ENCODE measurements at places on chromosomes 13 and 19.

GRCh38 chr19:18117692-18118378 is 20.3 kb downstream of the MAST3 start:
- DNase-seq: peak; percentile 98

DNA sequence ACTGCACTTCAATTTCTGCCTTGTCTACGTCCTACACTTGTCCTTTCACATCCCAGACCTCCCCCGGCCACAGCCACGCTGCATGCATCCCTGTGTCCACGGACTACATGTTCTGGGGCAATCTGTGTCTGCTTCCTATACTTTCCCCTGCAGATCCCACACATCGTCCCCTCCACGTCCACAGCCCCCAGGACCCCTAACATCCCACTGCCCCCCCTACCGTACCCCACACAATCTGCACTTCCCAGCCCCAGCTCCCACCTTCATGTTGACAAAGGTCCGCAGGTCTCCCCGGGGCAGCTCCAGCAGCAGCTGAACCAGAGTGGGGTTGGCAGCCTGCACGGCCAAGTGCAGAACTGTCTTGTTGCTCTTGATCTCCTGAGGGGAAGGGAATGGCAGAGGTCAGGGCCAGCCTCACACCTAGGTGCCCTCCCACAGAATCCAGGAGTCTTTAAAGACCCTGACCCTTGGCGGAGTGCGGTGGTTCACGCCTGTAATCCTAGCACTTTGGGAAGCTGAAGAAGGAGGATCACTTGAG is 10.2 kb downstream of the NFKBID start:
- DNase-seq: no peak

DNA sequence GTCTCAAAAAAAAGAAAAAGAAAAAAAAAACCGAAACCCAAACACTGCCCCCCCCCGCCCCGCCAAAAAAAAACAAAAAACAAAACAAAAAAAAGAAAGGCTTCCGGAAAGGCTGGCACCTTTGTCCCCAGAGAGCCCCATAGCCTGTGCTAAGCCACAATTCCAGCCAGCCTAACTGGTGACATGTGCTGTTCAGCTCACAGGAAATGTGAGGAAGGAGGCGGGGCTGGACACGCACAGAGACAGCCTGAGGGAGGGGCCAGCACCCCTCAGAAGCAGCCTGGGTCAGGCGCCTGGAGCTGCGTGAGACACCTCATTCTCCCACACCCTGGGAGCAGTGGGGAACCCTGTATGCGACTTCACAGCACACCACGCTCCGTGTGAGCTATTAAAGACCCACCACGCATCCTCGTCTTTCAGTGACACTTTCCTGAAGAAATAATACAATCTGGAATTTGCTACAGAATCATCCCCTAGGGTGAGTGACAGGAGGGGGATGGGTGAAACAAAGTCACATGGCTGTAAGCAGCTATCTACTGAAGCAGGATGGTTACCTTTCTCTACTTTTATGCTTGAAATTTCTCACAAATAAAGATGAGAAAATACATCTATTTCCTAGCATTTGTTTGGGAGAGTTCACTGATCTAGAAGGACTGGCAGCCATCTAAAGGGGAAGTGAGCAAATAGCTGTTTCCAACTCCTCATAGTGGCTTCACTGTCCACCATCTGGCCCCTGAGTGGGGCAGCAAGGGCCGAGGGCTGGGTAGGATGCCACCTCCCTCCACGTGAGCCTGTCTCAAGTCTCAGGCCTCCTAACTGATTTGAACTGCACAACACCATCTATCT is 12.3 kb upstream of the SLC35E1 start:
- peak; percentile 95 for DNase-seq

DNA sequence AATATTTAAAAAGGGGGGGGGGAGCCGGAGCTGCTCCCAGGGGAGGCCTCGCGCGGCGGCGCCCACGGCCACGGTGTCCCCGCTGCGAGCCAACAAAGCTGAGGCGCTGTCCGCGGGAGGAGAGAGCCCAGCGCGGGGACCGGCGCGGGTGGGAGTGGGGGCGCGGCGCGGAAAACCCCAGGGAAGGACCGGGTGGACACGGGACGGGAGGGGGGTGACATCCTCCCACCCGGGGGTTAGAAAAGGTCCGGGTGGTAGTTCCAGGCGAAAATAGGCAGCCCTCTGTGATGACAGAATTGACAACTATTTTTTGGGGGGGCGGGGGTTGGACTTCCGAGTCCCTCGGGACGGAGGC is 11.1 kb upstream of the SOX1 start:
- DNase-seq: no peak

DNA sequence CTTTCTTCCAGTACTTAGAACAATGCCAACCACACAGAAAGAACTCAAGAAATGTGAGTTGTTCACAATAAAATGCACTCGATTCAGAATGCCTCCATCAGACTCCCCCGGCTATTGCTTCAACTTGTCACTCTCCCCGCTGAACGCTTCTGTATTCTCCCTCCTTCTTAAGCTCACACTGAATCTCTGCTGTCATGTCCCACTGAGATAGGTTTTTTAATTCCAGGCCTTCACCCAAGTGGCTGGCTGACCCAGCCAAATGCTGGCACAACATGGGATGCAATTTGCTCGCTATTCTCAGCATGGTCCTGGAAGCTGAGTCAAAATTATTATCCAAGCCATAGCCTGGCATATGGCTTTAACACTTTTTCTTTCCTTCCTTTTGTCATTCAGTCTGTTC is 76.8 kb upstream of the SERP2 start:
- no peak for DNase-seq

DNA sequence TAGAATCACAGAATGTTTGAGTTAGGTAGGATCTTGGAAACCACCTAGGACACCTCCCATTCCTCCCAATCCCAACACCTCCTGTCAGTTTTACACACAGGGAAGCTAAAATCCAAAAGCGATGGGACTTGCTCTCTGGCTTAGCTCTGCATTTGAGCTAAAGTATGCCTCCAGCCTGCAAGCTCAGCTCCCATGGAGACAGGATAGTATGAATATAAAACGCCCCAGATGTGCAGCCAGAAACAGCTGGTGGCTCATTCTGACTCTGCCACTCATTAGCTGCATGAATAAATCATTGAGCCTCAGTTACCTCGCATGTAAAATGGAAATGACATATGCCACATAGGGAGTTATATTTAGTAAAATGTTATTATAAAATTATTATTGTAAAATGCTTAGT is 336.0 kb downstream of the SUCLA2 start:
- DNase-seq: no peak

- DNase-seq: peak; percentile 13
These were observed at the start of gene ZNF536 for GRCh38 chr19:30371960-30372824. TSS of gene ZNF536 (plus strand) at chr19:30372384. CDS start at chr19:30443563, 71,179 bp downstream.

GRCh38 chr19:9046694-9047093 is 36.5 kb upstream of the MUC16 start:
- DNase-seq: no peak

GRCh38 chr13:106696140-106696539 is 128.2 kb upstream of the ARGLU1 start:
- no peak for DNase-seq

DNA sequence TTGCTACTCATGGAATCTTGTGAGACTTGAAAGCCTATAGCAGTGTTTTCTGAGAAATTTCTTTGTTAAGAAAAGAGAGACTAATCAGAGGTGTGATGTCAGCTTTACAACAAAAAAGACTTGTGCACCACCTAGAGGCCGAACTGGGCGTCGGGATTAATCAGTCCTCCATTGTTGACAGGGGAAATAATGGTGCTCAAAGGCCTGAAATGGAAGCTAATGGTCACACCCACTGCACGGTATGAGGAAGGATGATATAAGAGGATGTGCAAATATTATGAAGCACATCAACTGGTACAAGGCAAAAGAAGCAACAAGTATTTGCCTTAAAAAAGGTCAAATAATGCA is 480.2 kb upstream of the MIR17HG start:
- no peak for DNase-seq

- DNase-seq: no peak
These were observed 172.2 kb downstream of the OLFM4 start for GRCh38 chr13:53200498-53201453.

- no peak for DNase-seq
These were observed 10.6 kb upstream of the ZNF556 start for GRCh38 chr19:2856457-2857050.

GRCh38 chr13:76758257-76758656 is 127.9 kb downstream of the KCTD12 start:
- DNase-seq: no peak

GRCh38 chr19:14514215-14514863 is 3.9 kb downstream of the DNAJB1 start:
- no peak for DNase-seq

DNA sequence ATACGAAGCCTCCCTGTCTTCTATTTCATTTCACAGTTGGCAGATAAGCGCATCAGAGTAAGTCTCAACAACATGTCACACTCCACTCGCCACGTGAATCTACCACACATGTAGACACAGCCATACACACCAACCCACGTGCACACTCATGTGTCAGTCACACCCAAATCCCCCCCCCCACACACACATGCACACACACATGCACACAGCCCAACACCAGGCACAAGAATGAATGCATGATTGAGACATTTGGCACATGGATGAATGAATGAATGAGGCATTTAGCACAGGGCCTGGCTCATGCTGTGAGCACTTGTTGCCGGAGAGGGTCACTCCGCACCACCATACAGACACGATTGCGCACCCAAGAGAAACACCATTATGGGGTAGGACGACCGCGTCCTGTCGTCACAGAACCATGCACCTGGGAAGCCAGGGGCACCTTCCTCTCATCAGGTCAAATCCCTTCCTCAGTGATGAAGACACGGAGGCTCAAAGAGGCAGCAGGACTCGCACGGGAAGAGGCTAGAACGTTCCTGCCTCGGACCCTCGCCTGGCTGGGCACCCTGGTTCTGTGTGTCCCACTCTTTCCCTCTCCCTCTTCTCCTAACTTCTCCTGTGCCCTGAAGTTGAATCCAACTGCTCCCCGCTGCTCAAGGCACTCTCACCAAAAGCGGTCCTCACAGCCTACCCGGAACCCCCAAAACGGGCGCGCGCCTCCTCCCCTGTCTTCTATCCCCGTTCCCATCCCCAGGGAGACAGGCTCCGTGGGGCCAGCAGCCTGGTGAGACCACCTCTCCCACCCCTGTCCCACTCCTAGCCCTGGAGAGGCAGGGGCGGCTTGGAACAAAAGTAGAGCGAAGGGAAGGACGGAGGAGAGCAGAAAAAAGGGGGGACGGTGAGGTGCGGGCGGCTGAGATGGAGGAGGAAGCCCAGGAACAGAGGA is 1.3 kb downstream of the MEIS3 start:
- DNase-seq: no peak

DNA sequence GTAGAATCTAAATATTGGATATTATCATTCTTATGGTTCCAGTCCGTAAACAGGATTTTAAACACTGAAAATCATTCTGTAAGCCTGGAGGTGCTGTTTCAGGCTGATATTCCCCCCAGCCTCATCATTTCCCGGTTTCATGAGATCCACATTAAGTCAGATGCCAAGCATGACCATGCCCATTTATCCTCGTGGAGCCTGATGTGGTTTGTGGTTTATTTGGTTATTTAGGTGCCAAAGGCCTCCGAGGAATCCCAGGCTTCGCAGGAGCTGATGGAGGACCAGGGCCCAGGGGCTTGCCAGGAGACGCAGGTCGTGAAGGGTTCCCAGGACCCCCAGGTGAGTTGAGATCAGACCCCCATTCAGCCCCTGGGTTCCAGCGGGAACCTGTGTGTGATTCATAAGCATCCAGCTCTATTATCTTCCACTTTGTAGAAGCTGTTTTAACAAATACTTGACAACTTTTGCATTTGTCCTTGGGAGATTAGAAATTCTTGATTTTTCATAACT is 92.5 kb downstream of the RAB20 start:
- DNase-seq: no peak

- DNase-seq: no peak
These were observed 485.5 kb downstream of the DIAPH3 start for GRCh38 chr13:59677966-59678814.

DNA sequence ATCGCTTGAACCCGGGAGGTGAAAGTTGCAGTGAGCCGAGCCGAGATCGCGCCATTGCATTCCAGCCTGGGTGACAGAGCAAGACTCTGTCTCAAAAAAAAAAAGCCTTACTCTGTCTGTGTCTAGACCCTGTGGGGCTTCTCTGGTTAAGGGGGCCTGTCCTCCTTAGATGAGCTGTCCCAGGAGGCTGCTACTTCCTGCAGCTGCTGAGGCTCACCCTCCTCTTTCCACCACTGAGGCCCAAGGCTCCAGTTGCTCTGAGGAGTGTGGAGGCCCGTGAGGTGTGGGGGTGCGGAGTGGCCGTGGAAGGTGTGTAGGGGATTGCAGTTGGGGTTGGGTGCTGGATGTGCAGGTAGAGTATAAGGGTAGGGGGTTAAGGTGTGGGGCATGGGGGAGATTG is 22.1 kb upstream of the RASA3 start:
- DNase-seq: no peak

GRCh38 chr13:112721198-112722104 is 31.6 kb downstream of the ATP11A start:
- DNase-seq: no peak

GRCh38 chr19:55477905-55478304 is 1.5 kb downstream of the ZNF628 start:
- no peak for DNase-seq

GRCh38 chr19:44626048-44626624 is 12.8 kb downstream of the IGSF23 start:
- no peak for DNase-seq

DNA sequence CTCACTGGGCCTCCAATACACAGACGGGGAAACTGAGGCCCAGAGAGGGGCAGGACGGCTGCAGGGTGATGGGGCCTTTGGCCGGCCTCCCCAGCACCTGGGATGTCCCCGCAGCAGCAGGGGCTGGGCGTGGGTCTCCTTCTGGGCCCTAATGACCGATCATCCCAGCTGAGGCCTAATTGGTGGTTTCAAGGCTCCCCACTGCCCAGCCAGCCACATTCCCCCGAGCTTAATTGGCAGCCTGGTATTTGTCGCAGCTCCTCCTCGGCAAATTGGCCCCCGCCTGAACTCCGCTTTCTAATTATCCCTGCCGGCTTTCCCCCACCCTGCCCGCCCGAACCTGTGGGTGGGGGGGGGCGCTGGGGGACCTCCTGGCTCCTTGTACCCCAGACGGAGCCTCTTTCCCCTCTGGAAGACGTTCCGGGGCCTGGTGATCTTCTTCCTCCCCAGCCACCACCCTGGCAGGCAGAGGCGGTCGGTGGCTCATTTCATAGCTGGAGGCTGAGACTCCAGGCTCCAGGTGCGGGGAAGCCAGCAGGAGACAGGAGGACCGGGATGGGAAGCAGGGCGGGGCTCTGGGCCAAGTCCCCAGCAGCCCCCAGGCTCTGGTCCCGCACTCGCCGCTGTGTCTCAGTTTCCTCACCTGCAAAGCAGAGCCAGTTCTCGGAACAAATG is 27.2 kb upstream of the WDR18 start:
- no peak for DNase-seq

- no peak for DNase-seq
These were observed 21.6 kb downstream of the FXYD5 start for GRCh38 chr19:35176181-35176570.

DNA sequence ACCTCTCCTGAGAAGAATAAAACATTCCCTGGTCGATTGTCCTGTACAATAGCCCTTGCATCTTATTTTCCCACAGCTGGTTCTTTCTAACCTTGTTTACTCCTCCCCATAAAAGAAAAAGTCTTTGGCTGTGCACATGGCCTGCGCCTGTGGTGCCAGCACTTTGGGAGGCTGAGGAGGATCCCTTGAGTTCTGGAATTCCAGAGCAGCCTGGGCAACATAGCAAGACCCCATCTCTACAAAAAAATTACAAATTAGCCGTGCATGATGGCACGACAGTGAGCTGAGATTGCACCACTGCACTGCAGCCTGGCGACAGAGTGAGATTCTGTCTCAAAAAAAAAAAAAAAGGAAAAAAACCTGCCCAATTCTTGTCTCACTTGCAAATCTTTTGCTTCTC is 7.2 kb upstream of the NUP62 start:
- DNase-seq: no peak
